ENCODE measurements at places on chromosomes 2 and 18. TPM values are rescaled to one million over a fixed set of nuclear protein-coding genes. Genes with fewer than 3 reads are reported as not detected.

Gene SP100
- total RNA-seq = 75.8 TPM

DNA sequence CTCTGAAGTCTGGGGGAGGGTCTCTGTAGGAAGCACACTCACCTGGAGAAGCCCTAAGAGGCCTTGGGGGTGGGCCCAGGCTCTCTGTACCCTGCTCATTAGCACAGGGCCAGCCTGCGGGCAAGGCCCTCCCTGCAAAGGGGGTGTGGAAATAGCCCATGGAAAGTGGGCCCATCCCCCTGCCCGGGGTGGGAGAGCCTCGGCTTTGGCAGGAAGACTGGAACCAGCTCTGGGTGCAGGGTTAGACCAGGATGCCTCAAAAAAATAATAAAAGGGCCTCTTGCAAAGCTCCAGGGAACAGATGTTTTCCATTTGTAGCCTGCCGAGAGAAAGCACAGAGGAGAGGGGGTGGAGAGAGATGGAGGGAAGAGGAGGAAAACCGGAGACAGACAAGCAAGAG, 98.7 kb downstream of the STPG4 start:
- DNase-seq = peak; percentile 86

Gene PMAIP1
- 5.3 TPM for total RNA-seq

GRCh38 chr18:64419156-64419555, 270.3 kb upstream of the LINC00305 start:
- no peak for DNase-seq

Gene TRABD2A
- total RNA-seq = 5.7 TPM

GRCh38 chr2:58594762-58595161, 353.6 kb upstream of the FANCL start:
- peak; percentile 49 for DNase-seq

Gene PFN4
- total RNA-seq = not detected

Gene SERPINB5
- not detected for total RNA-seq

DNA sequence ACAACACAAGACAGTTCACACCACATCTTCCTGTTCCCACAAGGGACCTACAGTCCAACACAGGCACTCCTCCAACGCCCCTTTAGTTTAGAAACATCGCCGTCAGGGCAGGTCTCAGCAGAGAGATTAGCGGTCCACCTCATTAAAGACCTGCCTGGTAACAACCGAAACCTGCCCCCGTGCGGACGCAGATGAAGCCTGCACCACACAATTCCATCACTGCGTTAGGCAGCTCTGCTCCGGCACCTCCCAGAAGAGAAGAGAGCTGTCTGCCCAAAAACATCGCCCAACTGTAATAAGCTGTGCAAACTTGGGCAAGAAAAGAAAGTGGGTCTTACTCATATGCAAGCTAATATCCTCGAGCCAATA, 32.7 kb downstream of the ZNF516 start:
- no peak for DNase-seq

Gene CCDC85A
- total RNA-seq = 9.9 TPM

Gene CRACDL
- not detected for total RNA-seq

- no peak for DNase-seq
Measured at GRCh38 chr2:110804915-110805314, 72.5 kb downstream of the ACOXL start.

GRCh38 chr2:26456440-26457250, 21.3 kb downstream of the OTOF start:
- DNase-seq = peak; percentile 38

GRCh38 chr2:28447943-28448792, 47.7 kb upstream of the PLB1 start:
- DNase-seq = peak; percentile 92

Gene LINC00305
- total RNA-seq = not detected

DNA sequence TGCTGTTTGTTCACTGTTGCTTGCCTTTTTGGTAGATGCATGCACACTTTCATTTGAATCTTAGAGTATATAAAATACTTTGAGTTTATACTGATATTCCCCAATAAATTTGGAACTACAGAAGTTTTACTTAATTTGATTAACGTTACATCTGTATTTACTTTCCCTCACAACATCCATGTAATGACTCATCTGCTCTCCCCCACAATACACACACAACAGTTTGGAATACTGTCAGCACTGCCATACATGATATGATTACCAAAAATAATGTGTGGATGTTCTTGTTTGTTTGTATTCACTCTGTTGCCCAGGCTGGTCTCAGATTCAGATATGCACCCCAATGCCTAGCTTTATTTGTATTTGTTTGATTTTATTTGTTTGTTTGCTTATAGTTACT, 144.2 kb downstream of the WDR7 start:
- DNase-seq = peak; percentile 44

Gene BOLL
- not detected for total RNA-seq

DNA sequence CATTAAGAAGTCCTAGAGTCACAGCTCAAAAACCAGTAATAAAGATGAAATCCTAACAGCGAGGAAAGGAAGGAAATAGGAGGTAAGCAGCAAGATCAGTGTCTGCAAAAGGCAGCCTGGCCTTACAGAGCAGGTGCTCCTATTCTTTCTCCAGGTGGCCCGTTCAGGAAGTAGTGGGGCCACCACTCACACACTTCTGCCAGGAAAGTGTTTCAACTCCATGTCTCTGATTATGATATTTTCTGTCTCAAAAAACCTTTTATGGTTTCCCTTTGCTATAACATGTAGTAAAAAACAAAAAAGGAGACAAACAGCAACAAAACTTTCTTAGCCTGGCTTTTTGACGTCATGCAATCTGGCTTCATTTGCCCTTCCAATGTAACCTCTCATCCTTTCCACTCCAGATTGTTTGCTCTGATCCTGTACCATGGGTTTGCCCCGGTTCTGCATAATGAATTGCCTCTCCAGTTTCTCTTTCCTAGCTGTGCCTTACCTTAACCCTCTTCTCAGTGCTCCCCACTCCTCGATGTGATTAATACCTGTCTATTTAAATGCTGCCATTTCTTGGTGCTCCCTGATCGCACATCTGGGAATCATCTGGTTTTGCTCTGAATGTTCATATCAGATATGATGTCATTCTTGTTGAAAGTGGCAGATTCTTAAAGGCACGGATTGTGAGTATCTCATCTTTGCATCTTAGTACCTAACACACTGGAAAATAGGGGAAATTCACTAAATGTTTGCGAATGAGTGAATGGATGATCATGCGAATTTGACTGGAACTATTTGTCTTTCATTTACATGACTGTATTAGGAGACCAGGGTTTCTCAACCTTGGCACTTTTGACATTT, 50.6 kb upstream of the PTPRM start:
- DNase-seq = no peak

- no peak for DNase-seq
Measured at GRCh38 chr2:209596262-209596661, 172.4 kb downstream of the MAP2 start.

- DNase-seq = no peak
Measured at GRCh38 chr18:39232490-39232889, 1666.9 kb upstream of the CELF4 start.

- DNase-seq = peak; percentile 12
Measured at GRCh38 chr2:168608796-168609195, 152.7 kb downstream of the CERS6 start.

Gene CACNB4
- total RNA-seq = 0.11 TPM

GRCh38 chr2:88066543-88066942, 1.1 kb upstream of the SMYD1 start:
- DNase-seq = no peak

Gene KCNJ13
- total RNA-seq = not detected

DNA sequence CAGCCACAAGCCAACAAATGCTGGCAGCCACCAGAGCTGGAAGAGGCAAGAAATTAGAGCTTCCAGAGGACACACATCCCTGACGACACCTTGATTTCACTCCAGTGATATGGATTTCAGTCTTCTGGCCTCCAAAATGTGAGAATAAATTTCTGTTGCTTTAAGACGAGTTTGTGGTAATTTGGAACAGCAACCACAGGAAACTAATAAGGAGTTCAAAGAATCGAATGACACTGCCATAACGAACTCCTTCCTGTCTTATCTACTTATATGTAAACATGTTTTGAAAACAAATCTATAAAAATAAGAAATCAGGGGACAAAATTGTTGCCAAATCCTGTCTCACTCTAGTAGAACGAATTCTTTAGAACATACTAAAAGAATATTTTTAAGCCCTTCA, 75.8 kb downstream of the GRB14 start:
- no peak for DNase-seq

Gene LRRTM4
- total RNA-seq = not detected

Gene CRYBA2
- not detected for total RNA-seq

- DNase-seq = peak; percentile 66
Measured at GRCh38 chr2:98013407-98014042, 17.8 kb upstream of the TMEM131 start.

Gene ECEL1
- total RNA-seq = 0.54 TPM

Gene PHLPP1
- 9.4 TPM for total RNA-seq

DNA sequence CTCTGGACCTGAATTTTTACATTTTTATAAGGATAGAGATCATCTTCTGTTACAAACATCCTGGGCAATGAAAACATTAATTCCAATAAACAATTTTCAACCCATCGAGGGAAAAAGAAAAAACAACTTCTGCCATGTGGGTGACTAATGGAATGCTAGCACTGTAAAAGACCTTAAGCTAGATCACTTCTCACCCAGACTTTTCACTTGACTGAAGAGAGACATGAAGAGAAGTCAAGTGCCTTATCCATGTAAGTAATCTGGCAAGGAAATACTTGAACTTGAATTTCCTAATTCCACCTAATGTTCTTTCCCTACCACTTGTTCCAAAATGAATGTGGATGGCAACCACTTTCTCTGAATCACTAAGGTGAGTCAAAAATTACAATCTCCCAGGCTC, 98.3 kb upstream of the ACVR1C start:
- DNase-seq = no peak

Gene ZNF512
- total RNA-seq = 13.3 TPM

- DNase-seq = no peak
Measured at GRCh38 chr2:212921061-212921460, 230.4 kb downstream of the IKZF2 start.

- no peak for DNase-seq
Measured at GRCh38 chr2:110664135-110664534, 13.7 kb downstream of the BUB1 start.

- DNase-seq = peak; percentile 75
Measured at GRCh38 chr2:235024931-235025773, 73.3 kb downstream of the SH3BP4 start.

GRCh38 chr2:240386326-240386725, 49.1 kb upstream of the GPC1 start:
- DNase-seq = no peak

DNA sequence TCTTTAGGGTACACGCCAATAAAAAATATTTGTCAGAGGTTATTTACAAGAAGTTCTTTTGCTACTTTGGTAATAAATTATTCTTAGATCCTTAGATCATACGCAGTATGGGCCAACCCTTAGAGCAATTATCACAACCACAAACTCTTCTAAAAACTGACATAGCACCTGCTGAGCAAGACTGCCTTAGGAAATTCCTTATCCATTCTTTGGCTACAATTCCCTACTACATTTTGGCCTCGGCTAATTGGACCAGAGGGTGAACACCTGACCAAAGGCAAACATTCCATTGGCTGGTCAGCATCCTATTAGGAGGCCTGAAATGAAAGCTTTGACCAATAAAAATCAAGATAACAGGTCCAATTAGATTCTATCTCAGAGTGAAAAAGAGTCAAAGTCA, 147.6 kb upstream of the CCDC68 start:
- DNase-seq = no peak

- DNase-seq = peak; percentile 87
Measured at GRCh38 chr2:58137221-58137620, 90.6 kb downstream of the VRK2 start.

Gene TUBA4B
- total RNA-seq = not detected

Gene FOXI3
- not detected for total RNA-seq
